ENCODE measurements at places on chromosomes 11 and 22.
A peak's percentile ranks its signal among the peaks of the same experiment; 100 is the strongest.

- DNase-seq: no peak
These were observed 11.6 kb upstream of the GPHA2 start for GRCh38 chr11:64947208-64947814.

DNA sequence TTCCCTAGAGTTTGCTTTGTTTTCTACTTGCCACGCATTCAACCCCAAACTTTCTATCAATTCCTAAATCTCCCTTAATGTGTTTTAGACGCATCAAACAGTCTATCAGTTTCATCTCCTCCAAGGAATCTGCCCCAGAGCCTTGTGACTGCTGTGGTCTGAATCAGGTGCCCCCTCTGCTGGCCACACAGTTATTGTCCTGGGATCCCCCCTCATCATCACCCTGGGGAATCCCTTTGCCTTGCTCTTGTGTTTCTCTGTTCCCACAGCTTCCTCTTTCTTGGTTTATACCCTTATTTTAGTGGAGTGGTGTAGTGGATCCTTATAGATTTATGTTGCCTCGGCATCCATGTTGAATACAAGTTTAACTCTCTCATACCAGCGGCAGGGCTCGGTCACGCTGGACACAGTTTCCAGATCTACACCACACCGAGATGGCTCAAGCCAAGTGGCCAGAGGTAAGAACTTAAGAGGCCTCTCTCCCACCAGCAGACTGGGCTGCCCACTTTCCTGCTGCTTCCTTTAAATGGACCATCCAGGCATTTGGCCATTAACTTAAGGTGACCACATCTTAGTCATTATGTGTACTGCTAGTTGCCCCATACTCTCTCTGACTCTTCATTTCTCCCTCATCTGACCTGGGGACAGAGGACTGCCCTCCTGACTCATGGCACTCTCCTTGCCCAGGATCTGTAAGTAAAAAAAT, 8.2 kb downstream of the UPB1 start:
- peak; percentile 57 for DNase-seq

DNA sequence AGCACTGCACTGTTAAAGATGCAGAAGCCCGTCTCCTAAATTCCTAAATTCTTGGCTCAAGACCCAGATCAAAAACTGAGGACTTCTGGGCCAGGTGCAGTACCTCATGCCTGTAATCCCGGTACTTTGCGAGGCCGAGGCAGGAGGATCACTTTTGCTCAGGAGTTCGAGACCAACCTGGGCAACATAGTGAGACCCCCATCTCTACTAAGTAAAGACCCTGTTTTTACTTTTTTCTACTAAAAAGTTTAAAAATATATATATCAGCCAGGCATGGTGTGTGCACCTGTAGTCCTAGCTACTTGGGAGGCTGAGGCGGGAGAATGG, 29.7 kb downstream of the PDGFB start:
- DNase-seq: no peak

- no peak for DNase-seq
These were observed 155.4 kb downstream of the ETS1 start for GRCh38 chr11:128431931-128432330.

DNA sequence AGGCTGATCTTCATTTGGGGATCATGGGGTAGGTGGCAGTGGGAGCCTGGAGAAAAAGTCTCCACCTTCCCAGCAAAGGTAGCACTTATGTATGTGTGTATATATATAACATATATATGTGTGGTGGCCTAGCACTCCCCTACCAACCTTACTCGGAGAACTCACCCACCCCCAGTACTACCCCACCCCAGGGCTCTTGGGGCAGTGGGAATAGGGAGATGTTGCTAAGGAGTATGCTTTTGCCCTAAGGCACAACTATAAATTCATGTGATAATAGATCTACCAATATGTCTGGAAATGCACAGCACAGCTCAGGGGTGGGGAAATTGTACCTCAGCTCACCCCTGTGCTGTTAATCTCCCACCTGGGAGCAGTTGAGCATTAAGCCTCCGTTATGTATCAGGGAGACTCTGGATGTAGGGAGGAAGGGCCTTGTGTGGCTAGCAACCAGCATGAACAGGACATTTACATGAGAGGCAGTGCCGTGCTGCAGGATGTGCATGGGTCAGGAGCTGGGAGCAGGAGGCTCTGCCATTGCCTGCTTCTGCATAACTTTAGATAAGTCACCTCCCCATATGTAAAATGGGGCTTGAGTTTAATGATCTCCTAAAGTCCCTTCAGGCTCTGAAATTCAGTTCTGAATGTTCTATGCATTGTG, 57.3 kb downstream of the C11orf91 start:
- DNase-seq: no peak

Data from CD4-positive, alpha-beta T cell treated with Interleukin-6 at 100 ng/mL for 8 hours (primary cell).